ENCODE measurements at places on chromosomes 6 and 20.

GRCh38 chr20:45247865-45248264 is 6.5 kb downstream of the SLPI start:
- DNase-seq: no peak

GRCh38 chr6:36967301-36967700 is 12.8 kb downstream of the PI16 start:
- no peak for DNase-seq

- DNase-seq: no peak
These were observed 143.3 kb downstream of the UST start for GRCh38 chr6:148890096-148890495.

- DNase-seq: no peak
These were observed 297.8 kb downstream of the ZFAND3 start for GRCh38 chr6:38117281-38117680.

DNA sequence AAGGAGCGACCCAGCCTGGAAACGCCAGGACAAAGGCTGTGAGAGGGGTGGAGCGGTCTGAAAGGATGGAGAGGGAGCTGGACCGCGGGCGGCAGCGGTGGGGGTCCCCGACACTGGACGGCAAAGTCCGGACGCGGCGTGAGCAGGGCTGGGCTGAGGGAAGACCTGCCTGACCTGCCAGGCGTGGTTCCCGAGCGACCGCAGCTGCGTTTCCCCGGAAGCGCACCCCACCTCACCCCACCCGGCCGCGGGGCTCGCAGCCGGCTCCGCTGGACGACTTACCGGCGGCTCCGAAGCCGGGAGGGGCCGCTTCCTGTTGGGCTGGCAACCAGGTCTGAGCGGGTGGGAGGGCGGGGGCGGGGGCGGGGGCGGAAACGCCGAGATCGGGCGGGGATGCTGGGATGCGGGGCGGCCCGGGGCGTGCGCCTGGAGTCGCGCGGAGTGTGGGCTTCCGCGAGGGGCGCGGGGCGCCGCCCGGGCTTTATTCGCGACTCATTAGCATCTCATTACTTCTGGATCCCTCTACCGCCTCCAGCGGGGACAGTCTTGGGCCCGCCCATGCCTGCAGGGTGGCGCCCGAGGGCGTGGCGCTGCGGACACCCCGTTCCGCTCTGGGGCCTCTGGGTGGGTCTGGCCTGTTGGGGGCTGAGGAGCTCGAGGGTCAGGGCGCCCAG is at the start of gene MICAL1:
TSS of gene MICAL1 (minus strand) at position 336 of the 674 bp plus-strand sequence. CDS start 1,576 bp downstream, outside the sequence.
- peak; percentile 72 for DNase-seq

DNA sequence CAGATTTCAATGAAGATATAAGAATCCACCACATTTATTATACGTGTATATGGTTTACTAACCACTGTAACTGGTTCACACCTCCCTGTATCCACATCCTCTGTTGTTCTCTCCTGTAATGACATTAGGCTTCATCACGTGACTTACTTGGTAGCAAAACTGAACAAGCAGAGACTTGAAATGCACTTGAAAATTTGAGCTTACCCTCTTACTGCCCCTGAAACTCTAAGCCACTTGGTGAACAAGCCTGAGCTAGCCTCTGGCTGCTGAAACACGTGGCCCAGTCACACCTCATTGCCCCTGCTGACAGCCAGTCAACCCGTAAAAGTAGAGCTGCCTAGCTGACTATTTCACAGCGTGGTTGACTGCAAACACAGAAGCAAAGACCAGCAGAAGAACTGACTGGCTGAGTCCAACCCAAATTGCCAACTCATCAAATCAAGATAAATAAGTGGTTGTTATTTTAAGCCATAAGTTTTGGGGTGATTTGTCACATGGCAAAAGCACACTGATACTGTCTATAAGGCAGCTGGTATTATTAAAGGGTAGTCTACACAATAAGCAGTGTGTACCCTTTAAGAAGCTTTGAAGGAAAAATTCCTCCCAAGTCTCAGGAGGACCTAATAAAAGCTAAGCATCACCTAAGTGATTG is 109.0 kb downstream of the RALGAPA2 start:
- DNase-seq: no peak

GRCh38 chr20:35743693-35744491 is 1.8 kb upstream of the RBM39 start:
- DNase-seq: no peak

DNA sequence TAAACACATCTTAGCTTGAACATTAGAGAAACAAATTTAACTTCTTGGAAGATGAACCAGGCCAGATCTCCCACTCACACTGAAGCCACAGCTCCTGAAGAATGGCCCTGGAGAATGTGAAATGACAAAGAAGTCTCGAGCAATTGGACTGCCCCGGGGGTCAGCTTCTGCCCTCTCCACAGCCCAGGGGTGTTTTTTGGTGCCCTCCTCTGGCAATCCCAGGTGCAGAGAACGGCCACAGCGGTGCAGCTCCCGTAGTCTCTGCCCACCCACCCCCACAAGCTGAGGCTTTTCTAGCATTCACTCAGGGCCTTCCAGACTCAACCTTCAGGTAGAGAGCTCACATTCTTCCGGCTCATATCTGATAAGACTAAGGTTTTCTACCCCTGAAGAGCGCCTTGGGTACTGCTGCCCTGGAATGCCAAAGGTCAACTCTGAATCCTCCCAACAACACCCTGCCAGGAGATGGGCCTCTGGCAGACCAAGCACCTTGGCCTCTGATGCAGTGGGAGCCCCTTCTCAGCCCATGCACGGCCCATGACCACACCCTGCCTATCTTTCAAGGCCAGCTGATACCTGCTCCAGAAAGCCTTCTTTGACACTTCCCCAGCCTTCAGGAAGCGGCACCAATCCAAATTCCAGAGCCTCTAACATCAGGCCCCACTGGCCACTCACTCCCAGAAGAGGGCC is 208.3 kb downstream of the SYNDIG1 start:
- no peak for DNase-seq

DNA sequence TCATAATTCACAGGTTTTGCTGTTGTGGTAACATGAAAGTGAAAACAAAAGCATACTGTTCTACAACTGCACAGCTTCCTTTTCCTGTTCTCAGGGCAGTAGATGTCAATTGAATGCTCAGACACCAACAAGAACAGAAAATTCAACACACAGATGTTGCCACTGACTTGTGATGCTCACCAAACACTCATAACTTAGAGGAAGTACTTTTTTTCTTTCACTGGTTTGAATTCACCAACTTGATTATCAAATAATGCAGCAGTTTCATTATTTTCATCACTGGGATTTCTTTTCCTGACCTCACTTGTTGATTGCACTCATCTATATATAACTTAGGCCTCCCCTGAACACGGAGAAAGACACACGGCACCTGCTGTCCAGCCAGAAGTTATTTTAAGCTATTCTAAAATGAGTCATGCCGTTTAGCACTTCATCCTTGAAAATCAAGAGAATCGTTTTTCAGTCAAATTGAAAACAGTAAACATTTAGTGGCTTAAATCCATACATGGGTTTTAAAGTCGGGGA is 949 bp downstream of the TXLNB start:
- DNase-seq: no peak

- DNase-seq: no peak
These were observed 621.1 kb upstream of the ADGRB3 start for GRCh38 chr6:68013780-68014515.

- DNase-seq: no peak
These were observed 126.9 kb downstream of the LAMA2 start for GRCh38 chr6:129009851-129010250.

DNA sequence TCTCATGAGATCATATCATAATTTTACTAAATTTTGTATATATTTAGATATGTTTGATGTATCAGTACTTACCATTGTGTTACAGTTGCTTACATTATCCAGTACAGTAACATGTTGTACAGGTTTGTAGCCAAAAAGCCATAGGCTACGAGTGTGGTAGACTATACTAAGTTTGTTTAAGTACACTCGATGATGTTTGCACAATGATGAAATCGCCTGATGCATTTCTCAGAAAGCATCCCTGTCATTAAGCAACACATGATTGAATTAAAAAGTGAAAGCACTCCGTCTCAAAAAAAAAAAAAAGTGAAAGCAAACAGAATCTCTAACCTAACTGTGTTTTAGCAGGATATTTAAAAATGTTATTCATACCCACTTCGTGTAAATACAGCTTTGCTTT is 104.9 kb upstream of the TFAP2D start:
- no peak for DNase-seq

GRCh38 chr6:50591135-50591534 is 122.2 kb upstream of the TFAP2D start:
- no peak for DNase-seq

GRCh38 chr20:47360297-47361056 is 4.0 kb upstream of the ZMYND8 start:
- peak; percentile 91 for DNase-seq

GRCh38 chr6:145206247-145206907 is 528.9 kb downstream of the EPM2A start:
- no peak for DNase-seq

- no peak for DNase-seq
These were observed 7.5 kb upstream of the MYLIP start for GRCh38 chr6:16121339-16121738.

DNA sequence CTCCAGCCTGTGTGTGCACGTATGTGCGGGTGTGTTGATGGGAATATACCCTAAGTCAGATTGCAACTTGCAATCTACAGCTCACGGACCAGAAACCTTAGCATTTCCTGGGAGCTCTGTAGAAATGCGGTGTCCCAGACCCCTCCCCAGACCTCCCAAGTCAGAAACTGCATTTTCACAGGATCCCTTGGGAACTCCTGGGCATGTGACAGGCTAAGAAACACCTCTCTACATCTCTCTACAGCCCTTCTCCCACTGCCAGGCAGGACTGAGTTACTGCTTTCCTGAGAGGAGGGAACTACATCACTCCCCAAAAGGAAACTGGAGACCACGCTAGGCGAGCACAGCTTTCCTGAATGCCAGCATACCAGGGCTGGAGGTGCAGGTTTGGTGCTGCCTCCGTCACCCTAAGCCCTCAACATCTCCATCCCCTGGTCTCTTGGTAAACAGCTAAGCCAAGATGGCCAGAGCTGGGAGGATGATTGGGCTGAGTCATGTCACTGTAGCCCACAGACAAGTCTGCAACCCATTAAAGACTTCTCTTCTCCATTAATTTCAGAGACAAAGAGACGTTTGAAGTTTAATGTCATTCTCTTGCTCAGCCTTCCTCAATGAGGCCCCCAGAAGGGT is 194.4 kb downstream of the BMP7 start:
- DNase-seq: no peak

GRCh38 chr6:116842459-116842858 is 13.6 kb upstream of the GPRC6A start:
- no peak for DNase-seq

GRCh38 chr6:160933256-160933655 is 58.3 kb upstream of the MAP3K4 start:
- DNase-seq: peak; percentile 14

DNA sequence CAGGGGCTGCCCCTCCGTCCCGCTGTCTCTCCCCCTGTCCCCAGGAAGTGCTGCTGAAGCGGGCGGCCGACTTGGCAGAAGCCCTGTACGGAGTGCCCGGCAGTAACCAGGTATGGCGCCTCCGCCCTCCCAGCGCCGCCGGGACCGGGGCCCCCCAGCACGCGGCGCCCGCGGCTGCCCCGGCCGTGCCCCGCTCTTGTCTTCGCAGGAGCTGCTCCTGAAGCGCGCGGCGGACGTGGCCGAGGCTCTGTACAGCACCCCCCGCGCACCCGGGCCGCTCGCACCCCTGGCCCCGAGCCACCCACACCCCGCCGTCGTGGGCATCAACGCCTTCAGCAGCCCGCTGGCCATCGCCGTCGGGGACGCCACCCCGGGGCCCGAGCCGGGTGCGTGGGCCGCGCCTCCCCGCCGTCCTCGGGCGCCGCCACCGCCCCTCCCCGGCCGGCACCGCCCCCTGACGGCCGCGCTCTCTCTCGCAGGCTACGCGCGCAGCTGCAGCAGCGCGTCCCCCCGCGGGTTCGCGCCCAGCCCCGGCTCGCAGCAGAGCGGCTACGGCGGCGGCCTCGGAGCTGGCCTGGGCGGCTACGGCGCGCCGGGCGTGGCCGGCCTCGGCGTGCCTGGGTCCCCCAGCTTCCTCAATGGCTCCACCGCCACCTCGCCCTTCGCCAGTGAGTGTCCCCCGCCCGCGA is 48.4 kb downstream of the CPXM1 start:
- peak; percentile 45 for DNase-seq

DNA sequence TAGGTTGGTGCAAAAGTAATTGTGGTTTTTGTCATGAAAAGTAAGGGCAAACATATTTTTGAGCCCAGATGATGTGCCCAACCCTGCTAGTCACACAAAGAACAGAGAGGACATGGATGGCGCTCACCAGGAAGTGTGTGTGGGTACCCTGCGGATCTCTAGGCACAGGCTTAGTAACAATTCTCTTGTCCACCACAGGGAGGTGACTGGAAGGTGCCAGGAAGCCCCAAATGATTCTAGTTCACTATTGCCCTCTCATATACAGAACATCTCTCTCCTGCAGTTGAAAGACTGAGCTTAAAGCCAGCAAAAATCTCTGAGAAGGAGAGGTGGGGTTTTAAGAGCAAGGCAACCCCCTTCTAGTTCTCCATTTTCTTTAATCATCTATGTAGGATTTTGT is 272.1 kb upstream of the TAB2 start:
- no peak for DNase-seq

- DNase-seq: no peak
These were observed 183.0 kb downstream of the TASP1 start for GRCh38 chr20:13455713-13456112.

GRCh38 chr6:142112451-142113061 is 20.2 kb upstream of the GJE1 start:
- peak; percentile 59 for DNase-seq
